ENCODE measurements at places on chromosomes 11 and 22. TPM values are rescaled to one million over a fixed set of nuclear protein-coding genes. Genes with fewer than 3 reads are reported as not detected.

RGL4 gene
- 6.9 TPM for total RNA-seq

- no peak overlapping the region for H3K4me3 ChIP-seq
- H3K27ac ChIP-seq, result no peak overlapping the region
- H3K36me3 ChIP-seq, result no peaks in the 10 kb centered on the region
- no peaks in the 10 kb centered on the region for H3K4me1 ChIP-seq
- H3K27me3 ChIP-seq, result no peaks in the 10 kb centered on the region
Observed at GRCh38 chr11:87859636-87860035, 315.6 kb downstream of the RAB38 start.

GRCh38 chr11:95521862-95522261, 267.7 kb downstream of the FAM76B start:
- H3K27ac ChIP-seq, result no peak overlapping the region
- DNase-seq, result no peak
- no peaks in the 10 kb centered on the region for H3K36me3 ChIP-seq
- H3K27me3 ChIP-seq, result no peaks in the 10 kb centered on the region

APOL4 gene
- total RNA-seq, result 0.17 TPM

ANO1 gene
- not detected for total RNA-seq

OR4D5 gene
- not detected for total RNA-seq
